Activated CD4-positive, alpha-beta T cell treated with anti-CD3 and anti-CD28 coated beads for 4 hours (primary cell): ENCODE measurements at places on chromosomes 6 and 20.

DNA sequence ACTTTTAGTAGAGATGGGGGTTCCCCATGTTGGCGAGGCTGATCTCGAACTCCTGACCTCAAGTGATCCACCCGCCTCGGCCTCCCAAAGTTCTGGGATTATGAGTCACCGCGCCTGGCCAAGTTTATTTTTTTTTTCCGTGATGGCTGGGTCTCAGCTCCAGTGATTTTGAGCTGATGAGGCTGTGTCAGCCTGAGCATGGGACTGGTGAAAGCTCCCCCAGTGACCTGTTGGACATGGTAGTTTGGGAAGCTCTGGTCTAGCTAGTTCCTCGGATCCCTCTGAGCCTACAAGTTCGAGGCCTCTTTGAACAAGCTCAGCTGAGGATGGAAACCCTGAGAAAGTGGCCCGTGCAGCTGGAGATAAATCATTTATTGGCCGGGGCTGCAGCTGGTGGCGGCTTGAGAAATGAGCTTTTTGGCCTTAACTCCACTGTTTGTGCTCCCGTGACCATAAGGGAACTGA lies 126.8 kb downstream of the SNX5 start:
- no peak for DNase-seq

DNA sequence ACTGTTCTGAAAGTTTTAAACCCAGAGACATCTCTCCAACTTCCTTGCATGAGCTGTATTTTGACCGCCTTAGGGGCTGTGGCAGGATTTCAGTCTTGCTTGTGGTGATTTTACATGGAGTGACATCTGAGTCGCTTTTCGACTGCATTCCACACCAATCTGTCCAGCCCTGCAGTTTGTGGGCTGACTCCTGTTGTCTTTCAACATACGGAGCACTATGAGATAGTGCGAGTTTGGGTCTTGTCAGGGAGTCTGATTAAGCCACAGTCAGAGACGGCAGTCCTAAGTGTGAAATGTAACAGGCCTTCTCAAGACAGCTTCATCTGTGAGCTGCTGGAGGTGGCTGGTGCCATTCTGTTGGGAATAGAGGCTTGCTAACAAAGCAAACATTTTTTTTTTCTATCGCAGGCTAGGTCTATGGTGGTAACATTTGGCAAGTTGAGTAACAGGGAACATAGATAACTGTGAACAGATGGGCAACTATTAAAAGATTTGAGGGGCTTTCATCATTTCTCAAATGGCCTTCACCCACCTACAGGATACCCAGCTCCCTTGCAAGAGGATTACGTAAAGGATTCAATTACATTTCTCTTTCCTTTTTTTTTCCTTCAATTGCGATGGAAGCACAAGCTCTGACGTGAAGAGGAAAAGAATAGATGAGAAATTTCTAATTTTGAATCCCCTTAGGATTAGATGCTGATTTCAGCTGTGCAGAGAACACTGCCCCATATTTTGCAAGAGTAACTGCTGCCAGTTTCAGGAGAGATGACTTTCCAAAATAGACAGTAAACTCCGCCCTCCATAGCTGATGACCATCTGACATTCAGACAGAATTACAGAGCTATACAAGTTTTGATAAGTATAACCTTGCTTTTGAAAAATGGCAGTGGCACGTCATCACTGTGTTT lies 25.1 kb downstream of the CAP2 start:
- DNase-seq: no peak

DNA sequence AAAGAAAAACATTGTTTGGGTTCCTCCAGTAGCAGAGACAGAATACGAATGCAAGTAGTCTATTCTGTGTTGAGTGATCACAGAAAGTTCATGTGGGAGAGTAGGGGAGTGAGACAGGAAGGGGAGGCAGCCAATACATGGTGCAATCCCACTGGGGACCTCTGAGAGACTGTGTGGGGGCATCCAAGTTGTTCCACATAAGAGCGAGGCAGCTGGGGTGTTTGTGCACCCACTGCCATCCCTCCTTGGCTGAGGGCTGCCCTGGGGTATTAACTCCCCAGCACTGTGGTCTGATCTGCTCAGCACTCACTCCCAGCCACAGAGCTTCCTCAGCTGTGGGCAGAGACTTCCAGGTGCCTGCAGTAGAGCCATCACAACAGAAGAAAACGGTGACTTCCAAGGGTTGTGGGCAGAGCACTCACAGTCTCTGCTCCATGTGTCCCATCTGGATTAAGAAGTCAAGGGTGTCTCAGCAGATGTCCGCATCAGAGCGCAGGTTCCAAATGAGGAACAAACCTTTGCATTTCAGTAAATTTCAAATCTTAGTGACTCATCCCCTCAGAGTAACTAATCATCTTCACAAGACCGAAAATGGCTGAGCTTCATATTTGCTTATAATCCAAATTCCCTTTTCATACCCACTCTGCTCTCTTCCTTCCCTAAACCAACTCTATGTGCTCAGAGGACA lies 101.9 kb upstream of the NAA20 start:
- no peak for DNase-seq

DNA sequence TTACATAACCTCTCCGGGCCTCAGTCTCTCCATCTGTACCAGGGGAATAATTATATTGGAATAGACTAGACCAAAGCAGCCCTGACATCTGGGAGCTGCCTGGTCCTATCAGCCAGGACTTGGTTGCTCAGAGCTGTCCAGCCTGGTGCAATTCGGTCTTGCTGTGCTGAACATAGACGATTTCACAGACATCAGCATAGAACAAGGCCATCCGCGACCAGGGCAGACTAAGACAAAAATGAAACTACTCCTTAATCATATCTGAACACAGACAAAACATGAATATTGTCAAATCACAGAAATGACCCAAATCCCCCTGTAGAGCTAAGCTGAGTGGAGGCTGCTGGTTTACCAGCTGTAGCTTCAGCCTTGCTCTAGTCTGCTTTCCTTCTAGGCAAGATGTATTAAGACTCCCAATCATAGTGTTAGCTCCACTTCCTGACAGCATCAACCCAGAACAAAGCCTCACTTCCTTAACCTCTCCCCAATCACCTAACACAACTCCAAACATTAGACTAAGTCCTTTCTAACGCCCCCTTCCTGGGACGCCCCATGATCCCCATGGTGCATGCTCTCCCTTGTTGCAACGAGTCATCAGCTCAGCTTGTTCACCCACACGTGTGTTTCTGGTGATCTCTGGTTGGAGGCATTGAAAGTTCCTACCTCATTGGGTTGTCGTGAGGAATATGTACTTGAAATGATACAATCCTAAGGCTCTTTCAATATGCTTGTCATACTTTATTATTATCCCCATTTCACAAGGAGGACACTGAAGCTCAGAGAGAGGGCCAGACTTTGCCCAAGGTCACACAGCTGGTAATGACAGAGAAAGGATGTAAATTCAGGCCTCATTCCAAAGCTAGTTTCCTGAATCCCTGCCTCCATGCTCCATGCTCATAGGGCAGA lies 3.5 kb upstream of the MAPK13 start:
- no peak for DNase-seq

- DNase-seq: no peak
Measured at GRCh38 chr6:158153576-158153975, 14.5 kb downstream of the SERAC1 start.

DNA sequence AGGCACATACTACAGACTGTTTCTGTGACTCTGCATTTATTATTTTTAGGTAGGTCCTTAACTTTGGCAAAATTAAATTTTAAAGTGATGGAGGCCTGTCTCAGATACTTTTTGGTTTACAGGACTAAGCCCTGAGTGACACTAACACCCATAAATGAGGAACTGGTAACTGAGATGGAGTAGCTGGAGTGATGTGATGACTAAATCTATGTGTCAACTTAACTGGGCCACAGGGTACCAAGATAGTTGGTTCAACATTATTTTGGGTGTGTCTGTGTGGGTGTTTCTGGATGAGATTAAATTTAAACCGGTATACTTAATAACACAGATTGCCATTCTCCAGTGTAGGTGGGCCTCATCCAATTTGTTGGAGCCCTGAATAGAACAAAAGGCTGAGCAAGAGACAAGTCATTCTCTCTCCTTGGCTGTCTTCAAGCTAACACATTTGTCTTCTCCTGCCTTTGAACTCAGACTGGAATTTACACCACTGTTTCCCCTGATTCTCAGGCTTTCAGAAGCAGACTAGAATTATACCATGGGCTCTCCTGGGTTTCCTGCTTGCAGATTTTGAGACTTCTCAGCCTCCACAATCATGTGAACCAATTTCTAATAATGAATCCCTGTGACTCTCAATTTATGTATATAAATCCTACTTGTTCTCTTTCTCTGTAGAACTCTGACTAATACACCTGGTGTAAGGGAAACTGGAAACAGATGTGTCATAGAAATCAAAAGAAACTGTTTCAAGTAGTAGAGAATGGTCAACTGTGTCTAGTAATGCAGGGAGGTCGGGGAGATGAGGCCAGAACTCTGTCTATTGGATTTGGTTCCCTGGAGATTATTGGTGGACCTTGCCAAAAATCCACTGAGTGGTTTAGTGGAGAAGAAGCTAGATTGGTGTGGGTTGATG lies 579.2 kb downstream of the EPM2A start:
- no peak for DNase-seq

DNA sequence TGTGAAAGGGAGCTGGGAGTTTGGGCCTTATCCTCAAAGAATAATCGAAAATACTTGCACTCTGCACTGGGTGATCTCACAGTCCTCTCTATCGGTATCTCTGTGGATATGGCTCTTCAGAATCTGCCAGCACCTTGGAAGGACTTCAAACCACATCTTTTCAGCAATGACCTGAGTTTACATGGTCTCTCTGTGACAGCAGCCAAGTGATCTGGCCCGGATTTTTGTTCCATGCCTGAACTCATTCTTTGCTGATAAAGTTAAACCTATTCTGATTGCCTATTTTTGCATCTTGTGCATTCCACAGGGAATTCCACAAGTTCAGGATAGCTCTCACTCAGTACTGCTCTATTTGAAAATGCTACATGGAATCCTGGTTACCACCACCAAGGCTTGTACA lies 98.9 kb downstream of the HDGFL1 start:
- no peak for DNase-seq

- DNase-seq: no peak
Measured at GRCh38 chr20:9685011-9685410, 153.9 kb downstream of the PAK5 start.

DNA sequence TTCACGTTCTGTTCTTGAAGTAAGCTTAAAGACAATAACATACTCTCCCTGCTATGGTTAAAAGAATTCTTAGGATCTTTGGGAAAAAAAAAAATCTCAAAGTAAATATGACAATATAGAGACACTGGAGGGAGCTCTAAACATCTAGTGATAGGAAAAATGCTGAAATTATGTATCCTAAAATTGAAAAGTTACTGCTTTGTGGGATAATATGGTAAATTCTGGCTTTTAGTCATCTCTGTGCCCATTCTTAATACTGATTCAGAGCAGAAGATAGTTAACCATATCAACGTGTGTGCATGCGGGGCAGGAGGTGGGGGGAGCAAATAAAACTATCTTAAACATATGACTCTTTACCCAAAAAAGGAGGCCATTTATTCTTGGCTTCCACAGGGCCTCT lies 165.4 kb downstream of the GMPR start:
- DNase-seq: no peak

DNA sequence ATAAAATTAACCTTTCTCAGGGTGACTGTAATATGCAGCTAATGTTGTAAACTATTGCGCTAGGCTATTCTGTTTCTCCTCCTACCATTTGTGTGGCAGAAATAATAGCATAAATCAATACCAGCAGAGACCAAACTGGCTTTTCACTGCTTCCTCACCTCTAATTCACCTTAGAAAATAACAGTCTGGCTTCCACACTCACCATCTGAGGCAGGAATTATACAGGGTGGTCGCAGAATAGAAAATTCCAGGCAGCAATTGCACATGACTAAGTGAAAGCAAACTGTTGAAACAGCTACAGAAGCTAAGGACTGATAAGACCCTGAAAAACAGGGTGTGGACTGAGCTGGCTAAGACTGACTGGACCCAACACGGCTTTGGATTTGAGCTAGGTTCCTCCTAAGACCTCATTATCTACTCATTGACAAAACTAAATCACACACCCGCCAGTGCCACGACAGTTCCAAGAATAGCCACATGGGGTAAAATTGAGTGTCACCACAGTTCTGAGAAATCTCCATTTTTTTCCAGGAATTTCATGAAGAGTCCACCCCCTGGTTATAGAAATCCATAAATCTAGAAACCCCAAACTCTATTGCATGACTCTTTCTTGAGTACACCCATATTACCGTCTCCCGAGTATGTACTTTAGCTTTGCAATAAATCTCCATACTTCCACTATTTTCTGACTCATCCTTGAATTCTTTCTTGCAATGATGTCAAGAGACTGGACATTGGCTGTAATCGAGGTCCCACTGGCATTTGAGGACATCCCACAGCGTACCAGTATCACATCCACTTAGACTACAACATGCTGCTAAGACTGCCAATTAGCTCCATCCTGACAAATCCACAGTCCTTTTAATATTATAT lies 60.9 kb upstream of the KCNQ5 start:
- DNase-seq: no peak

- no peak for DNase-seq
Measured at GRCh38 chr20:24980291-24981053, 12.1 kb downstream of the APMAP start.

GRCh38 chr6:138920906-138921305 lies 67.1 kb downstream of the REPS1 start:
- DNase-seq: no peak

DNA sequence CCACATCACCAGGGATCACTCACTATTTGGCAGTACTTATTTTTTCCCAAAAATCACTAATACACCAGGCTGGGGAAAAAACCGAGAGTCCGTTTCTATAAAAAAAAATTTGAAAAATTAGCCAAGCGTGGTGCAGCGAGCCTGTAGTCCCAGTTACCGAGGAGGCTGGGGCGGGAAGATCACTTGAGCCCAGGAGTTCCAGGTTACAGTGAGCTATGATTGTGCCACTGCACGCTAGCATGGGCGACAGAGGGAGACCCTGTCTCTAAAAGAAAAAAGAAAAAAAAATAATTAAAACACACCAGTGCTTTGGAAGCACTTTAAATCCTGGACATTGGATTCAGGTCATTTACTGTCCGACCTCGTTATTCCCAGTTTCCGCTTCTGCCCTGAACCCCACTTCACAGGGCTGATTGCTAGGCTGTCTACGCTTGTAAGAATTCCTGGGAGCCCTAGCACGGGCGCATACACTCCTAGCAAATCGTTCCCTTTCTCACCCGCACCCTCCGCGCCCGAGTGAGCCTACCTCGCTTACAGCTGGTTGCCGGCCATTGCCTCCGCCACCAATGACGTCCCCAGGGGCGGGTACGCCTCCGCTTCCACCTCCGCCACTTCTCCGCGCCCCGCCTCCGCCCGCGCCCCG lies at the start of gene TPMT:
Gene TPMT, minus strand, starts transcription at position 571 of the 643 bp plus-strand sequence. CDS start 5,950 bp downstream, outside the sequence.
- DNase-seq: no peak

- no peak for DNase-seq
Measured at GRCh38 chr6:169677096-169677495, 24.7 kb downstream of the WDR27 start.
